ENCODE measurements at places on chromosomes 11 and 22.
A peak's percentile ranks its signal among the peaks of the same experiment; 100 is the strongest.

- peak; percentile 65 for DNase-seq
Observed at GRCh38 chr11:75577207-75577606, 15.2 kb downstream of the SERPINH1 start.

GRCh38 chr11:59802639-59803176, 7.9 kb downstream of the MRPL16 start:
- peak; percentile 54 for DNase-seq

- DNase-seq = no peak
Observed at GRCh38 chr22:45594123-45594941, 77.3 kb upstream of the ATXN10 start.

- no peak for DNase-seq
Observed at GRCh38 chr11:1229471-1230120, 6.7 kb downstream of the MUC5B start.

DNA sequence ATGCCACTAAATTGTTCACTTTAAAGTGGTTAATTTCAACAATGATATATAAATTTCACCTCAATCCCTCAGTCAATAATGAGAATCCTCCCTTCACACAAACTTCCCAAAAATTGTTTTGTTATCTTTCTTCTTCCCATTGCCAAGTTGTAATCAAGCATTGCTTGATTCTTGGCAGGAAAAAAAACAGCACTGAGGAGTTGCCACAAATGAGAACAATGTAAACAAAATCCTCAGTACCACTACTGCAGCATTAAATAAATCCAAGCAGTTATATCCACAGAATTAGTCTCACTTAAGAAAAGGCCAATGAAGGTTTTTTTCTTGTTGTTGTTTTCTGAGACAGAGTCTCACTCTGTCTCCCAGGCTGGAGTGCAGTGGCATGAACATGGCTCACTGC, 38.2 kb downstream of the FAM168A start:
- no peak for DNase-seq

DNA sequence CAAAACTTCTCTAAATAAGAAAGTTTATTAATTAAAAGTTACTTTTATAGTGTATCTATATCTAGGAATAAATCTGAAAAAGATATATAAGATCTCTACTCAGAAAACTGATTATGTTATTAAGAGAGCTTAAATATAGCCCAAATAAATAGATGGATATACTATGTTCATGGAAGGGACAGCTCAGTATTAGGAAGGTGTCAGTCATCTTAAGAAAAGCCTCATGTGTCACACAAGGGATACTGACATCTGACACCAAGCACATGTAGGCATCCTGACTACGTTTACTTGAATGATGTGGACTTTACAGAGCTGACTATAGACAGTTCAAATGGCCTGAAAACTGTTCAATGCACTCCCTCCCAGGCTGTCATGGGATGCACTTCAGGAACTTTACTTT, 19.3 kb downstream of the PPARA start:
- no peak for DNase-seq

GRCh38 chr11:34354782-34355181, 3.0 kb downstream of the ABTB2 start:
- DNase-seq = no peak

GRCh38 chr22:36464715-36465231, 16.7 kb downstream of the TXN2 start:
- DNase-seq = no peak

- DNase-seq = no peak
Observed at GRCh38 chr11:34647532-34647931, 26.6 kb downstream of the EHF start.

GRCh38 chr22:48267681-48268080, 1505.2 kb downstream of the TBC1D22A start:
- no peak for DNase-seq

- no peak for DNase-seq
Observed at GRCh38 chr22:48785792-48786678, 1041.6 kb downstream of the BRD1 start.

DNA sequence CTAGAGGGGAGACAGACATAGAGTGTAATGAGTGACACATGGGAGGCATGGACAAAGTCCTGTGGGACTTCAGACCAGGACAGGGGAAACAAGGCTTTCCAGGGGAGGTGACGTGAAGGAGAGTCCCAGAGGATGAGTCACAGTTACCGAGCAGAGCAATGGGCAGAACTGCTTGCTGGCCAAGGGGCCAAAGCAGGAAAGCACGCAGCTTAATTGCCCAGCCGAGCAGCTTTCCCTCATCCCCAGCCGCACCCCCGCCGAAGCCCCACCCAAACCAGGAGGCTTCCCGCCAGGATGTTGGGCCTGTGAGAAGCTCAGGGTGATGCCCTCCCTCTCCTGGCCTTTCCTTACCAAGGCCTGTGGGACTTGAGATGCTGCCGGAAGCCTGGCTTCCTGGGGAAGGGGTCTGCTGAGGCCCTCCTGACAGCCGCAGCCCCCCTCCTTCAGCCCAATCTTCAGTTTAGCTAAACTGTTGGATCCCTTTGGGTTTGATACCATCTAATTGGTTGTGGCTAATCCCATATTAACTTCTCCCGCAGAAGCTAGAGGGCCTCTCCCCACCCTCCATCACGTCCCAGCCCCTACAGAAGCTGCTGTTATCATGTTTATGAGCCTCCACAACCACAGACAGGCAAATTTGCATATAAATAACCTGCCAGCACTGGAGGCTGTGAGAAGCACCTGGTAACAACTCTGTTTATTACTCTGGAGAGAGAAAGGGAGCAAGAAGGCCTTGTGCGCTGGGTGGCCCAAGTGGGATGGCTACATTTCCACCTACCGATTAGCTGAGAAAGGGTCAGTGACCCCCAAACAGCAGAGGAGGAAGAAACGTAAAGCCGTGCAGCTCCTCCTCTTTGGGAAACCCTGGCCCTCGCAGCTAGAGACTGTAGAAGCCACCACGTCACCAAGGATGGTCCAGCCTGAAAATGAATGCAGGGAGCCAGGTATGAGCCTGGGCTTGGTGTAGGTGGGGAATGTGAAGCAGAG, 80.0 kb downstream of the TRIM29 start:
- DNase-seq = no peak

DNA sequence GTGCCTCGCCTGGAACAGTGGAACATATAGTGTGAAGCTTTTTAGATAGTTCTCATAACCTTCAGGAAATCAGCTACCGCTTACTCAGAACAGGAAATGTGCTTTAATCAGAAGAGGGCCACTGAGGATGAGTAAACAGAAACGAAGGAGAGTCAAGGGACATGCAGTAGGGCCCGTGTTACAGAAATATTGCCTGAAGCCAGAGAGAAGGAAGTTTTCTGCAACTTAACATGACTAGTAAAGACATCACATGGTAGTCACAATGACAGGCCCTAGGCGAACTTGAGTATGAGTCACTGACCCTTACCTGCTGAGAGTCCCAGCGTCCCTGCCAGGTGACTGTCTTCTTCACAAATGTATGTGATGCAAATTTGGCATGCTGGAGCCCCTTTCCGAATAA, 39.4 kb downstream of the CARD18 start:
- peak; percentile 16 for DNase-seq

DNA sequence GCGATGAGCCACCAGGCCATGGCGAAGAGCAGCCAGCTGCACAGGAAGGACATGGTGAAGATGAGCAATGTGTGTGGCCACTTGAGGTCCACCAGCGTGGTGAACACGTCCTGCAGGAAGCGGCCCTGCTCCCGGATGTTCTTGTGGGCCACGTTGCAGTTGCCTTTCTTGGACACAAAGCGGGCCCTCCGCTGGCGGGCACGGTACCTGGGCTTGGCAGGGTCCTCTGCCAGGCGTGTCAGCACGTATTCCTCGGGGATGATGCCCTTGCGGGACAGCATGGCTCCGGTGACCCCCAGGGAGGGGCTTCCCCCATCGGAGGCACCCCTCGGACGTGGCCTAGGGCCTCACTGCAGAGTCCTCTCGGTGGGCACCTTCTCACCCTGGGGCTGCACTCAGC, 648 bp downstream of the KCNJ11 start:
- no peak for DNase-seq

GRCh38 chr11:36408498-36409136, 101.5 kb downstream of the TRAF6 start:
- DNase-seq = no peak

DNA sequence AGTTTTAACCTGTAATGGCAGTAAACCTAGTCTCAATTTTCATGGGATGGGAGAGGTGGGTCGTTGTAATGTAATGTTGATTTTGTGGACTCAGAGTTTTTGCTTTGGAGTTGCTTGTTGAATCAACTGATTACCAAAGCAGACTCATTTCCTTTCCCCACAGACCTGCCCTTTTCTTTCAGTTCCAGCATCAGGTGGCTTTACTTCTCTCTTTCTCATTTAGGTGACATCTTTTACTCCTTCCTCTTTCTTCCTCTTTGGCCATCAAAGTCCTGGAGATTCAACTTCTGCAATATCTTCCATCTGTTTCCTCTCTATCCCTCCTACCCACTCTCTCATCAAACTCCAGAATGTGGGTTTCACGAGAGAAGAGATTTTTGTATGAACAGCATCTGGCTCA, 313.9 kb downstream of the TMEM135 start:
- DNase-seq = no peak

DNA sequence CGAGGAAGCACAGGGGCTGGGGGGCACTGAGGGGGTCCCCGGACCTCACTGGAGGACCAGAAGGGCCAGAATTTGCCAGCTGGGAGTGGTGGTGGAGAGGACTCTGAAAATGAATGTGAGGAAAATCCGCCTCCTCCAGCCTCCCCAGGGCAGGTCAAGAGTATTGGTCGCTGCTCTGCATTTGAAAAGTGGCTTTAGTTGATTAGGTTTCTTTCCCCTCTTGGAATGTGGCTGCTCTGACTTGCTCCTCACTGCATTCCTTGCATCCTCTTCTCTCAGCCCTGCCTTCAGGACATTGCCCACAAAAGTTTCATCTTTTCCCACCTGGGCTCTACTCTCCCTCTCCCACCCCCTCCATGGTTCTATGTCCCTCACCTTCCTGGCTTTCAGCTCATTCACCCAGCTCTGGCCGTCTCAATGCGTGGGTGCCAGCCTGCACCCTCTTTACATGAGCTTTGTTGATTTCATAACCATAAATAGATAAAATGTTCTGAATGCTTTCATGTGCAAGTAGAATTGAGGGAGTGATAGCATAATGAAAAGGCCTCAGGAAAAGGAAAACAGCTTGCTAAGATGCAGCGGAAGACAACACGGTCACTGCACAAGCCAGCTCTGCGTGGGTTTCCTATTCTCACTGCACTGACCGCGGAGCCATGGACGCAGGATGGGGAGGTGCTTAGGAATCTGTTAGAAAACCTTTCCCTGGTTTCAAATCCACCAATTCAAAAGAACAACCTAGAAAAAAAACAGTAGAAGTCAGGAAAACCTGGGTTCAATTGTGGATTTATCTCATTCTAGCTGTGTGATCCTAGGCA, 6.5 kb upstream of the NPAS4 start:
- no peak for DNase-seq

DNA sequence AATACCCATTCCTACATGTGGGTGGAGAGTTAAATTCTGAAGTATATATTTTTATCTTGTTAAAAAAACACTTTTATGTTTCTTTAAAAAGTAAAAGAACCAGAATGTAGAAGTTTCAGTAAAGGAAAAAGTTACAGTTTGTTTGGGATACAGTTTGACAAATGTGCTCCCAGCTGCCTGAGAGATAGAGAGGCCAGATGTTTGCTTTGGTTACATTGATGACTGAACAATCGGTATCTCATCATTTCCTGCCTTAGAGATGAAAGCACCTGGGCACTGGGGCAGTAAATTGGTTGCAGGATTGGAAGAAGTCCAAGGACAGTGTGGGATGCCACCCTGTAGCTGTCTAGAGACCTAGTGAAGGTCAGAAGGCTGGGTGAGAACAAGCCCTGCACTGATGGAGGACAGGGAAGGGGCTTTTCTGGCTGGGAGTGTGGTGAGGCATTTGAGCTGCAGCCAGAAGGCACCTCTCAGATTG, 16.6 kb downstream of the MED15 start:
- peak; percentile 11 for DNase-seq

DNA sequence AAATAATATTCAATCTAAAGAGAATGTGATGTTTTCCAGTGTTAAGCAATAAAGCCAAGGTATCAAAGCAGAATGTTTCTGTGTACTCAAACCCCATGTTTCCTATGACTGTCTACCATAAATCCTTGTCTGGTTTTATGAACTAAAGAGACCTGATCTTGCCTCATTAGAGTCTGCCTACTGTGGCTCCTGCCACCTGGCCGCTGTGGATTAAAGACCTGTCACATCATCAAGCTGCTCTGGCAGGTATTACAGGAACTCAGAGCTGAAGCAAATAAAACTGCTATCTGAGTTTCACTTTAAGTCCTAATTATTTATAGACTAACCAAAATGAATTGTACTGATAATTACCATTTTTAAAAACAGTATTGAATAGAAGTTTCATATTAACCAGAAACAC, 207.8 kb upstream of the CCDC90B start:
- no peak for DNase-seq

- DNase-seq = no peak
Observed at GRCh38 chr11:125457814-125458343, 38.2 kb downstream of the FEZ1 start.

All from stimulated activated CD4-positive, alpha-beta T cell treated with anti-CD3 and anti-CD28 coated beads, Interleukin-4, amount 100 ng/mL, for 24 hours (primary cell).